Stimulated activated CD8-positive, alpha-beta memory T cell treated with anti-CD3 and anti-CD28 coated beads, Interleukin-7, amount 100 ng/mL, for 1 hour (primary cell): ENCODE measurements at places on chromosomes 16 and 17.

- no peak for DNase-seq
These were observed 56.9 kb downstream of the RMI2 start for GRCh38 chr16:11402051-11402744.

GRCh38 chr16:88494335-88495154 lies 41.5 kb downstream of the ZFPM1 start:
- DNase-seq, result no peak

DNA sequence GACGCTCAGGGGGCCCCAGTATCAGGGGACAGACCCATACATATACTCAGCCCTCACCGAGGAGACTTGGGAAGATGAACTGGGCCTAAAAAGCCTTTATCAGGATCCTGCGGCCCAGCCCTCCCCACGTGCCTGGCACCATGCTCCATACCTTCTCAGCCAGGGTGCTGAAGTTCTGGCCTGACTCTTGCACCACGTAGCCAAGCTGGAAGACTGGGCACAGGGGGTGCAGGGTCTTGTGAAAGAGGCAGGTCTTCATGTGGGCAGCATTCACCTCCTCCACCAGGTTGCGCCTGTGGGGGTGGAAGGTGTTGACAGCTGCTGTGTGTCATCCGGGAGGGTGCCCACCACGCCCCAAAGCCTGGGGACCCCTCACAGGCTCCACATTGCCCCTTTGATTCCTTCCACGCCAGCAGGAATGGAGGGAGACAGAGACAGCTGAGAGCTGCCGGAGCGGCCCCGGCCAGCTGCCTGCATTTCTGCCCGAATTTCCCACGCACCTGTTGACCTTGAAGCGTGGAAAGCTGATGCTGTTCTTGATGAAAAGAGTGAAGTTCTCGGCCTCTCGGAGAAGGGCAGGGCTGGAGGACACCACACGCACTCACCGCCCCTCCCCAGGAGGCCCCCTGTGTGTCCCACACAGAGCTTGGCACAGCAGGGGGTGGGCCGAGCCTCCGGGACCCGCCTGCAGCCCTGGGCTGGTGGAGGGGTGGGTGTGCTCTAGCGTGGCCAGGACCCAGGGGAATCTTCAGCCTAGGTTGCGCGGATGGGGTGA lies 10.4 kb upstream of the CAMKK1 start:
- no peak for DNase-seq

- DNase-seq, result no peak
These were observed 84.5 kb downstream of the SOX9 start for GRCh38 chr17:72205357-72205756.

- DNase-seq, result no peak
These were observed 12.0 kb downstream of the GABARAPL2 start for GRCh38 chr16:75578212-75578611.
